Endothelial cell of umbilical vein (primary cell): ENCODE measurements at places on chromosomes 16 and 17. TPM values are rescaled to one million over a fixed set of nuclear protein-coding genes. Genes with fewer than 3 reads are reported as not detected.

DNA sequence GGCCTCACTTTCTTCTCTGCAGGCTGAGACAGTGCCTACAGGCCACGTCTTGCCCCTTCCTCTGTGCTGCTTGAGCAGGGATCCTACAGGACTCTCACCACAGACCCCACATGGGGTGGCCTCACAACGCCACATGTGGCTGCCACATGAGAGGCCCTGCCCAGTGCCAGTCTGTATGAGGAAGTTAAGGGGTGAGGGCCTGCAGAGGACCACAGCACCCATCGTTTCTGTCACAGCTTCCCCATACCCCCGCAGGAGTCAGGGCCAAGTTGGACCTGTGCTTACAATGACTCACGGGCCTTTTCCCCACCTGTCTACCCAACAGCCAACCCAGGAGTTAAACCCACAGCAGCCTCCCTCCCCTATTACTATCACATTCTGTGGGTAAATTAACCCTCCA is 2.9 kb upstream of the GSDMB start:
- no peak overlapping the region for H3K4me3 ChIP-seq
- no peaks in the 10 kb centered on the region for H3K27me3 ChIP-seq

Gene KRT33A
- total RNA-seq, result not detected in 2 replicates

DNA sequence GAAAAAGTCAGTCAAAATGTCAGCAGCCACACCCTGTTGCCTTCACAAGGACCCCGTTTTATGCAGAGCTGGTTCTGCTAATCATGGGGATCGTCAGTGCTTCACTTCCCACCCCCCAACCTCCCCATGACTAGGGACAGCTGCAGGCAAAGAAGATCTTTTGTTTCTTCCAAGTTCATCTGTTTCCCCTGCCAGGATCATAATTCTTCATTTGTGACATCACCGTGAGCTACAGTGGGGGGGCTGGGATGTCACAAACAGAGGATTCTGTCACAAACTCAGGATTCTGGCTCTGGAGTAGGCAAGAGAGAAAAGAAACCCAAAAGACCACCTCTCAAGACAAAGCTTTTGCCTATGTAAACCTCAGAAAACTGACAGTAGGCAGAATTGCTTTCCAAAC is 24.7 kb downstream of the DNAJC7 start:
- DNase-seq, result no peak
- no peaks in the 10 kb centered on the region for H3K4me1 ChIP-seq
- peaks cover 54% of the 10 kb centered on the region for H3K36me3 ChIP-seq
- no peak overlapping the region for H3K27ac ChIP-seq
- H3K27me3 ChIP-seq, result no peaks in the 10 kb centered on the region

DNA sequence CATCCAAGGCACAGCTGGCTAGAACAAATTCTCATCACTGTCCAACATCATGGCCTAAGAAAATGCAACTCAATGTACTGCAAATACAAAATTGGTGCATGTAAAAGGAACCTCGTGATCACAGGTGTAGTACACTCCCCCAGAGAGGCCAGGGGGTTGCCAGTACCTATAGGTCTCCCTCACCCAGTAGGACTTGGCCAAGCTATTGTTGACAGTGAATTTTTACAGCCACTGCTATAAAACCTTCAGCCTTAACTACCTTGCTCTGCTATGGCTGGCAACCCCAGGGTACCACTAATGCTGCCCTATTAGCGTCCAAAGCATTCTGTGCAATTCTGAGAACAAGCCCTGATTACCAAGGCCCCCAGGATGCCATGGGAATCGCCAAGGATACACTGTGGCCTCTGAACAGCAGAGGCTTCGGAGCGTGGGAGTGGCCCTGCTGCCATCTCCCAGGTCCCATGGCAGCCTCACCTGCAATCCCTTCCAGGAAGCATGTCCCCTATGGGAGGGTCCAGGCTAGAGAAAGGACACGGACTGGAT is 67.6 kb downstream of the SDK2 start:
- no peak overlapping the region for H3K4me3 ChIP-seq
- no peak for DNase-seq
- no peak overlapping the region for H3K27ac ChIP-seq
- no peaks in the 10 kb centered on the region for H3K36me3 ChIP-seq
- no peaks in the 10 kb centered on the region for H3K27me3 ChIP-seq
- H3K4me1 ChIP-seq, result no peaks in the 10 kb centered on the region

GRCh38 chr17:56536766-56537165 is 56.7 kb upstream of the NOG start:
- no peak overlapping the region for H3K27ac ChIP-seq
- H3K36me3 ChIP-seq, result no peaks in the 10 kb centered on the region
- H3K27me3 ChIP-seq, result no peaks in the 10 kb centered on the region
- no peaks in the 10 kb centered on the region for H3K4me1 ChIP-seq
- no peak for DNase-seq

DNA sequence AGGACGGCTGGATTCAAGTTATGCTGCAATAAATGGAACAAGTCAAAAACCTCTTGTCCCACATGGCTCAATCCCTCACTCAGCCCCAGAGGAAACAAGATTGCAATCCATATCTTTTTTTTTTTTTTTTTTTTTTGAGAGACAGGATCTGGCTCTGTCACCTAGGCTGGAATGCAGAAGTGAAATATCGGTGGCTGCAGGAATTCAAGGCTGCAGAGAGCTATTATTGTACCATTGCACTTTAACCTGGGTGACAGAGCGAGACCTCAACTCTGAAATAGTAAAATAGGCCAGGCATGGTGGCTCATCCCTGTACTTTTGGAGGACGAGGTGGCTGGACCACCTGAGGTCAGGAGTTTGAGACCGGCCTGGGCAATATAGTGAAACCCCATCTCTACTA is 2.7 kb upstream of the PDE6G start:
- peaks cover under 1% of the 10 kb centered on the region for H3K36me3 ChIP-seq
- H3K27ac ChIP-seq, result no peak overlapping the region
- DNase-seq, result no peak
- H3K4me3 ChIP-seq, result no peak overlapping the region
- peaks cover 9% of the 10 kb centered on the region for H3K4me1 ChIP-seq
- H3K27me3 ChIP-seq, result no peaks in the 10 kb centered on the region

DNA sequence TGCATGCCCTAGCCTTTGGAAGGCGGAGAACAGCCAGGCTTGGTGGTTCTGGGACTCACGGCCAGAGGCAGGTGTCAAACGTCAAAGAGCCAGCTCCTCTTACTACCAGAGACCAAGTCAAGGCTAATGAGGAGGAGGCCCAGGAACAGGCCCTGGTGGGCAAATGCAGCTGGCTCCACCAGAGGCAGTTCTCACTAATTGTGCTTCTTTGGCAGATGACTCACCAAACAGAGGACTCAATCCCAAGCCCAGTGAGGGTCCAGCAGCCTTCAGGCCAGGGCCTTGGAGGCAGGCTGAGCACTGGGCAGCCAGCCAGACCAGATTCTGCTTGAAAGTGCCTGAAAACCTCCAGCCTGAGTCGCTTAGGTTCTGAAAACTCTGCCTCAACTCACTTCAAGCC is 336.5 kb upstream of the CDH5 start:
- DNase-seq, result no peak
- no peaks in the 10 kb centered on the region for H3K4me1 ChIP-seq
- no peak overlapping the region for H3K27ac ChIP-seq
- H3K27me3 ChIP-seq, result no peaks in the 10 kb centered on the region
- H3K4me3 ChIP-seq, result no peak overlapping the region

Gene MTMR4
- total RNA-seq, result 38.3 and 41.0 TPM in 2 replicates

Gene KCTD13
- 21.0 and 24.2 TPM in 2 replicates for total RNA-seq

Gene ADCY7
- total RNA-seq, result 9.3 and 9.7 TPM in 2 replicates

DNA sequence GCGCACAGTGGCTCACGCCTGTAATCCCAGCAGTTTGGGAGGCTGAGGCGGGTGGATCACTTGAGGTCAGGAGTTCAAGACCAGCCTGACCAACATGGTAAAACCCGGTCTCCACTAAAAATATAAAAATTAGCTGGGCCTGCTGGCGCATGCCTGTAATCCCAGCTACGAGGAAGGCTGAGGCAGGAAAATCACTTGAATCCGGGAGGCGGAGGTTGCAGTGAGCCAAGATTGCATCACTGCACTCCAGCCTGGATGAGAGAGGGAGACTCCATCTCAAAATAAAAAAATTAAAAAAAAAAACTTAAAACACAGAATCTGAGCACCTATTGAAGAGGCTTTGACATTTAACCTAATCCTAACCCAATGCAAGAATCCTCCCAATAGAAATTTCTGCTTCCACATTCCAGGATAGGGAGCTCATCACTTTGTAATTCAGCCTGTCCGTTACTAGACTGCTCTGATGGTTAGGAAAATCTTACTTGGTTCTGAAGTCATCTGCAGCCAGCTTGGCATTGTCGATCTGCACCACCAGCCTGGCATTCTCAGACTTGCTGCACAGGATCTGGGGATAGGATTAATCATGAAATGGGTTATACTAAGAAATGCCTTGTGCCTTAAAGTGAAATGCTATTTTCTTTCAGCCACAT is 2.1 kb downstream of the KRT33B start:
- no peaks in the 10 kb centered on the region for H3K4me1 ChIP-seq
- no peak for DNase-seq
- no peaks in the 10 kb centered on the region for H3K27me3 ChIP-seq
- no peak overlapping the region for H3K4me3 ChIP-seq
- no peak overlapping the region for H3K27ac ChIP-seq
- no peaks in the 10 kb centered on the region for H3K36me3 ChIP-seq

DNA sequence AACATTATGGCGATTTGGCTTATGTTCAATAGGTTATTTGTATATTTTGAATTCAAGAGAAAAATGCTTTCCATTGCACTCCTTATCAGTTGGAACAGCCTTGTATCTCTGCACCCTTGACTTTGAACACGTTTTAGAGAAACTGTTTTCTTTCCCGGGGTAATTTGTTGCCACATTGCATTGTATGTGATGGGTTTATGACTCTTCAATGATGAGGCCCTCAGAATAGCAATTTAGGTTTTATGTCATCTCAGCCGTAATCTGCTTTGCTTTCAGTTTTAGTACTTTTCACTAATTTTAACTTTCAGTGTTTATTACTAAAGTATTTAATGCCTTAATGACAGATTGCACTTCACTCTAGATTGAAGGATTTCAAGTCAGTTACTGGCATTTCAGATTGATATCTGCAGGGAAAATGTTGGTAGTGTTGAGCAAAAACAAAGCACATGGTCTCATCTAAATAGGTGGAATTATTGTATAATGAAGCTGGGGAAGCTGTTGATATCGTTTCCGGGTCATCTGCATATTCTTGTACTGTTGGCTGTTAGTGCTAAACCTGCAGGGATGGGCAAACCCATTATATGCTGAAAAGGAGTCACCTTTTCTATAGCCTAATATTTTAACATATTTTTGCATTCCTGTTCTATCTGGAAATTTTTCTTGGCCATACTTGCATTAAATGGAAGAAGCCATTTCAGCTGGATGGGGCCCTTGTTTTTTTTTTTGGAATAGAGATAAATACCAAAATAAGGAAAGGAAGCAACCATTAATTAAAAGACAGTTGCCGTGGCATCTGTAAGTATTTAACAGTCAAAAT is 2.0 kb downstream of the LUC7L3 start:
- peak overlapping the region; percentile 90 for H3K4me3 ChIP-seq
- H3K27ac ChIP-seq, result no peak overlapping the region
- peaks cover 22% of the 10 kb centered on the region for H3K4me1 ChIP-seq
- peak; percentile 31 for DNase-seq

DNA sequence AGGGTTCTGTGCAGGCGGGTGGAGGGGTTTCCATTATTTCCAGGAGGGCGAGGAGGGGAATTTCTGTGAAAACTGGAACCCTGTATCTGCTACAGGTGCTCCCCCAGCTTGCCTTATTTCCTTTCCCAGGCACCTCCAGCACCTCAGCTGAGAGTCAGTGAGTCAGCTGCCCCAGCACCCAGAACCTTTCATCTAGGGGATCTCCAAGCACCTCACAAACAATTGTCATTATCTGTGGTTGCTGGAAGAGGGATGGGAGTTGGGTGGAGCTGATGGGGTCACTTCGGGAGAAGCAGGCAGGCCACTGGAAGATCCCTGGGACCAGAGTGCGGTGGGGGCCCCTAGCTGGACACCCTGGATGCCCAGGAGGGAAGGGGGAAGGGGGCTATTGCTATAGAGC is 10.0 kb upstream of the CLUH start:
- H3K36me3 ChIP-seq, result no peaks in the 10 kb centered on the region
- no peak overlapping the region for H3K4me3 ChIP-seq
- peaks cover 17% of the 10 kb centered on the region for H3K27me3 ChIP-seq
- H3K27ac ChIP-seq, result no peak overlapping the region

Gene LPO
- not detected in 2 replicates for total RNA-seq

Gene NPIPB8
- 0.90 TPM in 1 of 2 replicates, not detected in the other for total RNA-seq

DNA sequence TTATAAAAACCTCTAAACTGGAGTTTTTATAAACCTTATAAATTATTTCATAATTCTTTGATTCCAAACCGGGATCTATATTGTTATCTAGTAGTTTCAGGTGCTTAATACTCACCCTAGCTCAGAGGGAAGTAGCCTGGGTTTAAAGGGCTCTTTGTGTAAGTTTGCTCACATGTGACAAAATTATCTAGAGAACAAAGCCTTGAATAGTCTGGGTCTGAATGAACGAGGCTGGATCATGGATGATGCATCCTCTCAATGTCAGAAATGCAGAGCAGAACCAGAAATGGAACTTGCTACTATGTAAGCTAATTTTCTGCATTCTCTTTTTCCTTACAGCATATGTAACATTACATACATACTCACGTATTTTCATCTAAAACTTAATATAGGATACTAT is 103.9 kb upstream of the NETO2 start:
- H3K4me3 ChIP-seq, result no peak overlapping the region
- H3K4me1 ChIP-seq, result no peaks in the 10 kb centered on the region
- H3K36me3 ChIP-seq, result no peaks in the 10 kb centered on the region
- no peaks in the 10 kb centered on the region for H3K27me3 ChIP-seq
- DNase-seq, result no peak
- no peak overlapping the region for H3K27ac ChIP-seq

DNA sequence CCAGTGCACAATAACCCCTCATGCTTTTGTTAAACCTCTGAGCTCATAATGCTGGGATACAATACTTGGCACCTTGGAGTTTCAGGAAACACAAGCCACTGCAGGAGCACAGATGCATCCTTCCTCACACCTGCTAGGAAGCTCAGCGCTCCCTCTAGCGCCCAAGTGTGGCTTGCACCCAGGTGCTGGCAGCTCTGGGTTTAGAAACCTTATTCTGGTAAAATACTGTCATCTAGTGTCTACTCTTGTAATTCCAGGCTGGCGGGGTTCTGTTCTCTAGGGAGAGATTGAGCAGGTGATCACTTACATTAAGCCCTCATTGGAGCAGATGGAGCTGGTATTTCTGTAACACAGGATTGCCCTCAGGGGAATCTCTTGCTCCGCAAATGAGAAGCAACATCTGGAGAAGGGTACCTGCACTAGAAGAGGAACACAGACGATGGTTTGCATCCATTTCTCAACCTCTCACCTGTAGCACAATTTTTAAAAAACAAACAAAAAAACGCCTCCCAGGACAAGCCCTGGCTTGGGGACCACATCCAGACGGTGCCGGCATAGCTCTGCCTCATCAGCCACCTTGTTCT is 1.5 kb downstream of the CCL1 start:
- H3K4me1 ChIP-seq, result peaks cover 7% of the 10 kb centered on the region
- no peaks in the 10 kb centered on the region for H3K27me3 ChIP-seq
- H3K27ac ChIP-seq, result no peak overlapping the region
- DNase-seq, result peak; percentile 93
- no peak overlapping the region for H3K4me3 ChIP-seq
- H3K36me3 ChIP-seq, result no peaks in the 10 kb centered on the region
